GM20000 (cell line): ENCODE measurements at places on chromosomes 6 and 20.

DNA sequence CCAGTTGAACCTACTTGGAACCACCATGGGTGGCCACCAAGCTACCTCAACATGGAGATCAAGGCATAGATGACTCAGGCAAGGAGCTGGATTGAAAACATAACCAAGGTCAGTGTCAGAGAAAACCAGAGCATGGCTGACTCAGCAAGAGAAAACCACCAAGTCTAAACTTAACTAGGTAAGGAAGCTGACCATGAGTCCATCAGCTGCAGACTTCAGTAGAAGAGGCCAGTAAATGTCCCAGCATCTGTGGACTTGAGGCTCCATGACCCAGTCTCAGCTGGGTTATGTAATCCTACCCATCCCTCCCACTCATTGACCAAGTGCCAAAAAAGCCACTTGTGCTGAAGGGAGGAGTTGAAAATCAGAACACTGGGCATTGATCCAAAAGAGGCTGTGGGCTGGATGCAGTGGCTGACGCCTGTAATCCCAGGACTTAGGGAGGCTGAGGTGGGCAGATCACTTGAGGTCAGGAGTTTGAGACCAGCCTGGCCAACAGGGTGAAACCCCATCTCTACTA lies 93.7 kb upstream of the CBLN4 start:
- no peak for DNase-seq

GRCh38 chr6:72580281-72580940 lies 41.5 kb upstream of the KCNQ5 start:
- DNase-seq: peak; percentile 13

- peak; percentile 42 for DNase-seq
Observed at GRCh38 chr6:130848945-130849344, 21.7 kb downstream of the SMLR1 start.

GRCh38 chr6:79824202-79824601 lies 123.2 kb downstream of the ELOVL4 start:
- no peak for DNase-seq

GRCh38 chr6:133644548-133644891 lies 244.4 kb upstream of the TCF21 start:
- no peak for DNase-seq

GRCh38 chr20:48695255-48695654 lies 132.5 kb downstream of the PREX1 start:
- no peak for DNase-seq

DNA sequence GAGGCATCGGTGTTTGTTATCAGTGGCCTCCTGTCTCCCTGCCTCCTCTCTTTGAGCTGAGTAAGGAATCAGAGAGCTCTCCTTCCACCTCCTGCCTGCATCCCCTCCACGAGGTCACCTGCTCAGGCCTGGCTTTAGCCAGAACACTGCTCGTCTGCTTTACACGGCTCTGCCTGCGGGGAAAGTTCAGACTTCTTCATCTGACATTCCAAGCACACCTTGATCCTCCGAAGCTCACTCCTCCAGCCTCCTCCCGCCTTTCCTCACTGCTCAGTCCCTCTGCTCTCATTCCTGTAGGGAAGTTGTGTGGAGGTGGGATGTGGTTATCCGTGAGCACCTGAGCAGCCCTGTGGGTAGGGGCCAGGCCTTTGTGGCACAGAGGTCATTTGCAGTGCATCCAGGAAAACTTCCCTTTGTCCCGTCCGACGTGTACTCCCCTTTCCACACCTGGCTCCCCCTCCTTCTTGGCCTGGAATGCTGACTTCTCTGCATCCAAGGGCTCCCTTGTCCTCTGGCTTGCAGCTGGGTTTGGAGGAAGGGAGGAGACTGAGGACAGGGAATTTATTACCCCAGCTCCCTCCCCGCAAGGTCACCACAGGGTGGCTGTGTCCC lies 12.8 kb upstream of the CCDC167 start:
- no peak for DNase-seq

GRCh38 chr6:167146977-167147376 lies 10.8 kb downstream of the GPR31 start:
- no peak for DNase-seq

- DNase-seq: peak; percentile 46
Observed at GRCh38 chr6:69584913-69585729, 211.7 kb downstream of the LMBRD1 start.

DNA sequence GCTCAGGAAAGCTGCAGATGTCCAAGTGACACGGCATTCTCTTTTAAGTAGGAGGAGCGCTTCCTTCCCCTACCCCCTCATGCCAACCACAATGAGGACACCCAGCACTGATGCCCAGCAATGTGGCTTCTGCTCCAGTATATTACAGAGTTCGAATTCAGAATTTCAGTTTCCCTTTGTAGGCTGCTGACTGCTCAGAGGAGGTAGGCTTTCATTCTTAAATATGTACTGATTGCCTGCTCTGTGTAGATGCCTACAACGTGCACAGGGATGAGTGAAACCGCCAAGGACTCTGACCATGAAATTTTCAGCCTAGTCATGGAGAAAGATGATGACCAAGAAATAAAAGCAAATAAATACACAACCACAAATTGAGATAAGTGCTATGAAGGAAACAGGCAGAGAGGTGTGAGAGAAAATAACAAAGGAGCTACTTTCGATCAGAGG lies 50.9 kb upstream of the TNFAIP3 start:
- no peak for DNase-seq

DNA sequence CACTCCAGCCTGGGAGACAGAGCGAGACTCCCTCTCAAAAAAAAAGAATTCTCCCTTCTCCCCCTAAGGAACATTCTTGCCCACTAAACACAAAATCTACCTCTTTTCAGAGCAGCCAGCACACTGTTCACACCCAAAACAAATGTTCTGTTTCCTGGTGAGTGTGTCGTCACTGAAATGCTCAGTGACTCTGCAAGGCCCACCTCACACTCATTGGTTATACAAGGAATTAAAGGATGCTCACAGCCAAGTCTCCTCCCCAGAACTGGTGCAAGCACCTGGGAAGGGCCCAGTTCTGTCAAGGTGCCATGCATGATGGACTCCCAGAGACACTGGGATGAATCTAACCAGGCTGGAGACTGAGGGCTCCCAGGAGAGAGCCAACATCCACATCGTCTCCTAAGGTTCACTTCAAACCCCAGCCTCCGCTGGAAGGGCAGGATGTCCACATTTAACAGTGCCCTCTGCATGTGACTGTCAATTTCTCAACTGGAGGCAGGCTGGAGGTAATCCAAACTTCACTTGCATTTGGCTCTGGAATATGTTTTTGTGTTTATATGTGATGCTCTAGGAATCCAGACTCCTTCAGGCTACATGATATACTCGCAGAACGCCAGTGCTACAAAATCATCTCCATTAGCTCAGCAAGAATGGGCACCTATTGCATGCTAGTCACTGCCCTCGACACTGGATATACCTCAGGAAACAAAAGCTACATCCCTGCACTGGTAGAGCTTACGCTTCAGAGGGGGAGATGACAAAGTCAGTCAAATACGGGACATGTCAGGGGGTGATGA lies 7.1 kb downstream of the RRBP1 start:
- no peak for DNase-seq

- no peak for DNase-seq
Observed at GRCh38 chr6:126574301-126574700, 234.4 kb downstream of the CENPW start.

GRCh38 chr6:158415666-158416065 lies 103.4 kb downstream of the TULP4 start:
- no peak for DNase-seq

DNA sequence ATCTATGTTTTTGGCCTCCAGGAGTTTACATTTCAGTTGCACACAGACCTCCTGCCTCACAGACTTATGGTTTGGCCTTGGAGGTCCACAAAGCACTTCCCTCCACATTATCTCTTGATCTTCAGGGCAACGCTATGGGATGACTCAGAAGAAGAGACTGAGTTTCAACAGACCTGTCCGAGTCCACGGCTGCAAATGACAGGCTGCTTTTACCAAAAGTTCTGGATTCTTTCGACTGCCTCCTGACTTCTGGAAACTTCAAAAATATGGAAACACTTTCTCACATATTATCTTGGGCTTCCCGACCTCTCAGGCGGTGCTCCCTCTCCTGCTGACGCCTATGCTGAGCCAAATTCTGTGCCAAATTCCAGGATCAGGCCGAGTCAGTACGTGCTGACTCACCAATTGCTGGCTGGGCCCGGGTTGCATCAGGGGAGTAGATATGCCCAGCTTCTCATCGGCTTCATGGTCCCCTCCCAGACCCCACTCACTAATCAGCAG lies 190.2 kb downstream of the BMP7 start:
- DNase-seq: no peak

- DNase-seq: no peak
Observed at GRCh38 chr6:135883045-135883444, 31.5 kb downstream of the PDE7B start.

DNA sequence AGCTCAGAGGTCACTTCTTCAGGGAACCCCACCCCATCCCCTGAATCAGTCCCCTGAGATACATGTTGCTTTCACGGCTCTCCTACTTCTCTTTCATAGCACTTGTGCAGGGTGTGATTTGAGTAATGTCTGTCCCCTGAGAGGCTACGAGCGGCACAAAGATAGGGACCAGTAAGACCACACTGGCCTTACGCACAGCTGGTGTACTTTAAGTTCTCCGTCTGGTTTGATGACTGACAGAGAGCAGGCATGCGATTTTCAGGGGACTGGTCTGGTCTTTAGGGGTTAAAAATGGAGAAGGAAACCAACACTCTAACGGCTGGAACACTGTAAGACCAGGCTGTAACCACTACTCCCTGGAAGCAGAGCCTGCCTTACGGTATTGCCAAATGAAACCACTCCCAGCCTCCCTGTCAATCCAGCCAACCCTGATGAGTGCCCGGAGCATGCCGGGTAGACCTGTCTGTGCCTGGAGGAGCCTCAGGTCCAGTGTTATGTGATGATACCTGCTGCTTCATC lies 47.1 kb downstream of the ELMO2 start:
- DNase-seq: peak; percentile 75

DNA sequence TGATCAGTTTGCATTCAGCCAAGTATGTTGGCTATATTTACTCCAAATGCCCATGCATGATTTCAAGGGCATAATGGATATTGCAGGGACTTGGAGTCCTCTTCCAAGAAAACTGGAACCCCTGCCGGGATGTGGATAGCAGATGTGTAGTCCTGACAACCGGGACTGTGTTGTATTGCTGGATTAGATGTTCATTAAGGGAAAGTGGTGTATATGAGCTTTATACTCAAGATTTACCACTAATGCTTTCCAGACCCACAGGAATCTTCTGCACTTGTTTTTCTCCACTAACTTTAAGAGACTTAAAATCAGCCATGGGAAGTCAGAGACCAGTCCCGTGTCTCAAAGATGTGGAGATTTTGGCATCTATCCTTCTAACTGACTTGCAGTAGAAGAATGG lies 770.9 kb downstream of the HDGFL1 start:
- DNase-seq: no peak

DNA sequence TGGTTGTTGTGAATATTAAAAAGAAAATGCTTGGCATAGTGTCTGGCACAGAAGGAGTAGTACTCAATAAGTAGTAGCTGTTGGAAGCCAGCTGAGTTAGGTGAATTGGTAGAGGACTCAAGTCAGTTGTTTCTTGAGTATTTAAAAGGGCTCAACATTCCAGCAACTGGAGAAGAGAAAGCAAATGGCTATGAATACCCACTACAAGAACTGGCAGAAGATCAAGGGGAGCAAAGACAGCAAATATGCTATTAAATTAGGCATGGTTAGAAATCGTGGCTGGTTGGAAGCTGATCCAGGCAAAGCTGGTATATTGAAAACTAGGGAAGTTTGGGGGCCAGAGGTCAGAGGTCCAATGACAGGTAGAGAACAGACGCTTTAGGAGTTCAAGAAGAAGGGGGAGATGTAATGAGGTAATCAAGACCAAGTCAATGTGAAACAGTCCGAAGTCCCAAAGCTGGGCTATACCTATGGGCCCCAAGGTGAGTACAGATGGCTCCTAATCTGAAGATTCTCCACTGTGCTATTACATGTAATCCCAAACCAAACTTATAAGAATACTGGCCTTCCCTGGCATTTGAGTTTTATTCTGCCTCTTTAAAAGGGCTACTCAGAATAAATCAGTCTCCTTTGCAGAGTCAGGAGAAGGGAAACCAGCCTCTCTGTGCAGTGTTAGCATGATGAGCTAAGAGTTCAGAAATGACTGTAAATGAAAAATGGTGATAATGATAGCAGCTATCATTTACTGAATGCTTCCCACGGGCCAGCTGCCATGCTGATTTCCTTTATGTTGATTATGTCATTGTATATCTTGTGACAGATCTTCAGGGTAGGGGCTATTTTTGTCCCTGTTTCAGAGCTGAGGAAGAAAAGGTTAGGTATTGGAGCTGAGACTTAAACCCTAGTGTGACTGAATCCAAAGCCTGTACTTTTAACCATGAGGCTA lies 122.3 kb downstream of the ANKS1A start:
- peak; percentile 68 for DNase-seq

DNA sequence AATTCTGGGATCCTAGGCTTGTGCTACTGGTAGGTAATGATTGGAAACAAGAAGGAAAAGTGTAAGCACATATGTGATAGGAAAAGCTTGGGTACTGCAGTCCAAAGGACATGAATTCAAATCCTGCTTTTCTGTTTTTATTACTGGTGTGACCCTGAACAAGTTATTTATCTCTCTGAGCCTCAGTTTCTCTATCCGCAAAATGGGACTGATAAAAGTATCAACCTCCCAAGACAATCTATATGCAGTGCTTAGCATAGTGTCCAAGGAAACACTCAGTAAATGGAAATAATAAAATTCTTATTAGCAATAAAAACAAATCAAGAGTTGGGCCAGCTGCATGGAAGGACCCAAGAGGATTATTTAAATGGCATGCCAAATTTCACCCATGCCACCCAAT lies 108.5 kb downstream of the ZMYND8 start:
- DNase-seq: no peak

DNA sequence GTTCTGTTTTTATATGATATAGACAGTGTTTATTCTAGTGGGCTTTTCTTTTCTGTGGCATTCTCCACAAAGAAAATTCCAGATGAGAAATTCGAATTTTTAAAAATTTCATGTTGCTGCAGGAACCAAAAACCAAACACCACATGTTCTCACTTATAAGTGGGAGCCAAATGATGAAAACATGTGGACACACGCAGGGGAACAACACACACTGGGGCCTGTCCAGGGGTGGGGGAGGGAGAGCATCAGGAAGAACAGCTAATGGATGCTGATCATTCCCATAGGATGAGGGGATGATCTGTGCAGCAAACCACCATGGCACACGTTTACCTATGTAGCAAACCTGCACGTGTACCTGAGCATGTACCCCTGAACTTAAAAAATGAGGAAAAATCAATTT lies 499.0 kb upstream of the SLC35B3 start:
- no peak for DNase-seq

DNA sequence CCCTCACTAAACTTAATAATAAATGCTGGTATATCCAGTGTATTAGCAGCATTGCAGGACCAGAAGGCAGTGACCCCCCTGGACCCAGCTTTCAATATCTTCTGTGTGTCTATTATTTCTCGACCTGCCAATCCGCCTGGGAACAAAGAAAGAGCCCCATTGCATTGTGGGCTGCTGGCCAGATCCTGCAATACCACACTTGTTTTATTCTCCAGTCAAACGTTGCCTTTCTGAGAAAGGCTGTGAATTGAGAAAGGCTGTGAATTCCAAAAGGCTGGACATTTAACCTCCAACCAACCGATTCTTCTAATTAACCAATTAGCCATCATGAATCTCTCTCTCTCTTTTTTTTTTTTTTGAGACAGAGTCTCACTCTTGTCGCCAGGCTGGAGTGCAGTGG lies 1.5 kb upstream of the MTO1 start:
- DNase-seq: no peak

GRCh38 chr6:68040312-68040778 lies 594.7 kb upstream of the ADGRB3 start:
- no peak for DNase-seq

GRCh38 chr20:37984018-37984785 lies 49.1 kb downstream of the TTI1 start:
- DNase-seq: no peak

- DNase-seq: peak; percentile 54
Observed at GRCh38 chr6:43308101-43308989, at the start of gene CRIP3. TSS of gene CRIP3 (minus strand) at chr6:43308826. CDS start at chr6:43308792, 34 bp downstream.
